ENCODE measurements at places on chromosomes 1 and 21.
A peak's percentile ranks its signal among the peaks of the same experiment; 100 is the strongest.

- DNase-seq: no peak
Observed at GRCh38 chr21:45869121-45870007, 112.2 kb upstream of the COL6A1 start.

GRCh38 chr21:45125357-45125756 is 51.0 kb downstream of the ADARB1 start:
- peak; percentile 44 for DNase-seq

GRCh38 chr1:66770240-66770639 is 18.0 kb downstream of the DYNLT5 start:
- no peak for DNase-seq

- no peak for DNase-seq
Observed at GRCh38 chr1:202616355-202616915, 93.8 kb downstream of the SYT2 start.

GRCh38 chr1:241362350-241362749 is 5.3 kb upstream of the RGS7 start:
- DNase-seq: no peak

- no peak for DNase-seq
Observed at GRCh38 chr1:221347706-221348105, 394.2 kb downstream of the DUSP10 start.

GRCh38 chr1:176849281-176849680 is 315.2 kb downstream of the ASTN1 start:
- no peak for DNase-seq

DNA sequence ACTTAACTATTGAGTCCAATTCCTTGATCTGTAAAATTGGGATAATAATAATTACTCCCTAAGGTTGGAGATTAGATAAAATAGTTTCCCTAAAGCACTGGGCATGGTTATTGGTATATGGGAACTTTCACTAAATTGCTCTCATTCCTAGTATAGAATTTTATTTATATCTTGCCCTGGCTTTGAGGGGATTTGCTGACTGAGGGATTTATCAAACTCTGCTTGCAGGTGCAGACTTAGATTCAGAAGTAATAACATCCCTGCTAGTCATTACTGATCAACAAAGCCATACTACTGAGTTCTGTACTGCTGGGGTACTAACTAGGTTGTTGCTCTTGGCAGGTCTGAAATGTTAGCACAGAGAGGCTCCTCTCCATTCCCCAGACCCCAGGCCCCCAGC is 41.9 kb downstream of the CASQ2 start:
- DNase-seq: no peak

DNA sequence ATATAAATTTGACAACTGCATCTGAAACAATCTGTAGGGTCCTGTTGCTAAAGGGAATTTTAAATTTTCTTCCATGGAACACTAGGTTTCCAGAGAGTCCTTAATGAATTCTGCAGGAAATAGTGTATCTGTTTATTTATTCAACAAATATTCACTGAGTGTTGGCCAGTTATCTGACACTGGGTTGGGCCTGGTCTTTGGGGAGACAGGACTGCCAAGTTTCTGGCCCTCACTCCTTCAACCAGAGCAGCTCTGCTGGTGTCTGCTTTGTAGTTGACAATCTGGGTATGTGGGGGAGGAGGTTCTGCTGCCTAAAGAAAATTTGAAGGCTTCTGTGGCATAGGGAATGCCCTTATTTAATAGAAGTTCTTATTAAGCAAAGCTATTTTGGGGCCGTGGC is 26.1 kb upstream of the HUNK start:
- DNase-seq: no peak

DNA sequence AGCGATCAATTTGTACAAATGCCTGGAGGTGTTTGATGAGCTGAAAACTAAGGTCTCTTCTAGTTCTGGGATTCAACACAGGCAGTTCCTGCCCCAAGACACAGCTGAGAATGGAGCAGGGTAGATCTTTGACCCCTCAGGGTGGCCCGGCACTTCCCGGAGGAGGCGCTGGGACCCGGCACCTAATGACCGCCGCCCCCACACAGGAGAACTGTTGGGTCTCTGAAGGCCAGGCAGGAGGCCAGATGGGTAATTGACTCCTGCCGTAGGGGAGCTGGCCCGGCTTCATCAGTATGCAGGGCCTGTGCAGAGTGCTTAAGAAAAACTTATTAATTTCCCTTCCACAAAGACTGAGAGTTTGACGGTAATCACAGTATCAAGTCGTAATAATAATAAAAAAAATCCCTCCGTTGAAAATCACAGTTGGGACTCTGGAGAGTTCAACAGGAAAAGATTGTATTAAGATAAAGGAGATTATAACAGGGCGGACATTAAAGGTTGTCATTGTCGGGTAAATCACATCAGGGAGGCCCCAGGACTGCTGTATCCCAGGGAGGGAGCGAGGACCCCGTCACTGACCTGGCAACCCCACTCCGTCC is 51.7 kb downstream of the UBIAD1 start:
- no peak for DNase-seq

DNA sequence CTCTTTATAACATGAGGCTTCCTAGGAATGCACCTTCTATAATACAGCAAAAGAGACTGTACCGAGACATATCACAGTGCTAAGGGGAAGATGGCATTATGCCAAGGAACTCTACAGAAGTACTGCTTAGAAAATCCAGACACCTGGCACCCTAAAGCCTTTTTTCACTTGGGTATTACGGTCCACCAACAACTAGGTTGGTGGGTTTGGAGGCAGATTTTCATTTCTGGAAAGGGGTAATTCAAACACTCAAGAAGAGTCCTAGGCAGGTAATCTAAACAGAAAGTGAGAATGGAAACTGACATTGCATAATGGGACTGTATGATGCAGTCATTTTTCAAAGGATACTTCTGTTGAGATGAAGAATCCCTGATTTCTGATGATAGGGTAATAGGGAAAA is 19.6 kb downstream of the SCMH1 start:
- peak; percentile 5 for DNase-seq

Measured in NCI-H187 (cell line).